Transverse colon (tissue), 4 donors: ENCODE measurements at places on chromosomes 12 and 14.
A peak's percentile ranks its signal among the peaks of the same experiment; 100 is the strongest.

- no peak for DNase-seq
Observed at GRCh38 chr14:101828046-101828445, 66.5 kb downstream of the PPP2R5C start.

- DNase-seq: no peak
Observed at GRCh38 chr12:77299910-77300669, 234.7 kb upstream of the E2F7 start.

DNA sequence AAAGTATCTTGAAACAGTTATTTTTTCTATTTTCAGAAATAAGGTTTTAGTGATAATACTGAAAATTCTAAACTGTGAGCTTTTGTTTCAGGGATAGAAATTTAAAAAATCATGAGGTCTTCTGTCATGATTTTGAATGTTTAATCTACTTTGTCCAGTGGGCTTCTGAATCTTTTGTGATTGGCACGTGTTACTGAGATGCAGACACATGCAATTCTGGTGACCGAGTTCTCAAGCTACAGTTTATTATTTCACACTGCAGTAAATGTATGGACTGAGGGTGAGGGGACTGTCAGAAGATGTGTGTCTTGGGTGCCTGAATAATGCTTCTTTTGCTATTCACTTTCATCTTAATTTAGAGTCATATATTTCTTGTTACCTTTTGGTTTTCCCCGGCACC, 778.7 kb downstream of the DIO2 start:
- no peak for DNase-seq

- peak; percentile 64 for DNase-seq
Observed at GRCh38 chr12:1796515-1797010, 23.8 kb upstream of the LRTM2 start.

GRCh38 chr12:100799770-100800169, 5.2 kb downstream of the ANO4 start:
- DNase-seq: no peak

- no peak for DNase-seq
Observed at GRCh38 chr14:90691627-90692026, 124.6 kb downstream of the TTC7B start.

GRCh38 chr12:69512820-69513219, 42.6 kb downstream of the FRS2 start:
- no peak for DNase-seq

GRCh38 chr12:26748741-26749431, 84.1 kb downstream of the ITPR2 start:
- DNase-seq: no peak
